ENCODE measurements at places on chromosomes 3 and 15.

DNA sequence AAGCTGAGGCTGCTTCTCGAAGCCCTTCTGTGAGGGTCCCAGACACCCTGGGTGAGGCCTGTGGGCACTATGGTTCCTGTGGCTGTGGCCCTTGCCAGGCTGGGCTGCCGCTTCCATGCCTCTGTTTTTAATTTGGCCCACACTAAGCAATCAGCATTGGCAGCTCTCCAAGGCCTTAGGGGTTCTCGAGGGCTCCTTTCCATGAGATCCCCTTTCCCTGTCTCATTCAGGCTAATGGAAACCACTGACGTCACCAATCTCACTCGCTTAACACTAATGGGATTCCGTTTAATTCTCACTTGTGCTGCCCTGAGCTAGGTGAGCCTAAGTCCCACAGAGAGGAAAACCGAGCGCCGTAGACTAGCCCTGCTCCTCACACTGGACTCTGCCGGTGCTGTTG is 60.2 kb upstream of the RAB6B start:
- DNase-seq, result peak; percentile 59

GRCh38 chr3:183377307-183377959 is 51.0 kb downstream of the MCF2L2 start:
- DNase-seq, result peak; percentile 96

DNA sequence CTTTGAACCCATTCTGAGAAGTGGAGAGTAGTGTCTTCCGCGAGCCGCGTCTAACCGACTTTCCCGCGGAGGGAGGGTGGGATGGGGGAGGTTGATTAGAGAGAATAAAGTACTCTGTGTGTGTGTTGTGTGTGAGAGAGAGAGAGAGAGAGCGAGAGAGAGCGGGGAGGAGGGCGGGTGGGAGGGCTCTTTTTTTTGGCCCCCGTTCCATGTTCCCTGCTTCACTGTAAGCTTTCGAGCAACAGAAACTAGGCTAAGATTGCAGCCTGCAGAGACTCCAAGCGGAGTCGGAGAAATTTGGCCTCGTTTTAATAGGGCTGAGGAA is 1.6 kb upstream of the MEIS2 start:
- DNase-seq, result peak; percentile 45

GRCh38 chr3:23549148-23549910 is 256.4 kb upstream of the UBE2E1 start:
- no peak for DNase-seq

GRCh38 chr3:156675830-156676767 is 1.7 kb downstream of the TIPARP start:
- DNase-seq, result peak; percentile 89

DNA sequence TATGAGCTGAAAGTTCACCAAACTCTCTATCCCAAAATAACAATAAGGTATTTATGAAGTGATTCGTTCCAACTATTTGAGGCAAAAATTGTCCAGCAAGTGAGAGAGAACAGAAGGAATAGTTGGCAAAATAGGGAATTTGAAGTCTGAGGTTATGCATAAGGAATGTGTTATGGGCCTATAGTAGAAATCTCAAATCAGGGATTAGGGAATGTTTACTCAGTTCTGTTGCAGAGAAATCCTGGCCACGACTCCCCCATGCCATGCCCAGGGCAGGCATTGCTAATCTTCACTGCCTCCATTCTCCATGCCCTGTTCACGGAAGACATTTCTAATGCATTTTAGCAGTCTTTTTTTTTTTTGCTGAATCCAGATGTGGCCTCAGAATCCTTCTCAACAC is 58.6 kb downstream of the FLNB start:
- DNase-seq, result no peak

DNA sequence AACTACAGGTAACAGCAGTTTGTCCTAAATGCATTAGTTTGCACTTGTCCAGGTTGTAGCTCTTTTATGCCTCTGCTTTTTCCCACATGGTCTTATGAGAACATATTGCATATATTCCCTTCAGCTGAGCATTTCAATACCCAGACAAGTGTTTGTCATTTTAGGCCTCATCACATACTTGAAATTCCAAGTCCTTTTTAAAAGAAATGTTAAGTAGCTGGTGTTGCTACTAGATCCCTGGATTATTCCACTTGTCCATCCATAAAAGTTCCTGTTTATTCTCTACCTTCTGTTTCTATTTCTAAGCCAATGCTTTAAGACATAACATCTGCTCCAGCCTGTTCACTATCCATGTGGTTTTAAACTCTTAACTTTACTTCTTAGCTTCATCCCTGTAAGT is 128.4 kb downstream of the NECTIN3 start:
- no peak for DNase-seq

GRCh38 chr3:48830715-48831114 is 17.0 kb downstream of the PRKAR2A start:
- DNase-seq, result no peak

- no peak for DNase-seq
Measured at GRCh38 chr15:48722764-48723661, 77.5 kb upstream of the FBN1 start.

DNA sequence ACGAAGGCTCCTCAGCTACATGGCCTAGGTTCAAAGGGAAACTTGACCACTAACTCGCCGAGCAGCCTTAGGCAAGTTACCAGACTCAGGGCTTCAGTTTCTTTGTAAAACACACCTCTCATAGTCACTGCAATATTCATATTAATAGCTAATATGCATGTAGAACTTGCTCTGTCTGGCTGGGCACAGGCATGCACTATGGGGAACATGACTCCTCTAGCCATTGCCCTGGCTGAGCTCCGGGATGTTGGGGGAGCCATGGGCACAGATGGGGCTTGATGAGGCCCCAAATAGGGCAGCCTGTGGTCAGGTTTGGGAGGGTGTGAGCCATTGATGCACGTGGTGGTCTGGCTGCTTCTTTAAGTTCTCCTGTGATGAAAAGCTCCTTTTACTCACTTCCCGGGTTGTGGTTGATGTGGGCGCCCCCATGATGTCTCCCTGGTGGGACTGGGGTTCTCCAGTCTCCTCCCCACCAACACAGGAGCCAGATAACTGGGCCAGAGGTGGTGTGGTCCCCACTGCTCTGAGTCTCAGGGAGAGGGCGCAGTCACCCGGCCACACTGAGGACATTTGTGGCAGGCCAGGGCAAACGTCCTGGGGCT is 29.4 kb upstream of the DUSP7 start:
- DNase-seq, result no peak

DNA sequence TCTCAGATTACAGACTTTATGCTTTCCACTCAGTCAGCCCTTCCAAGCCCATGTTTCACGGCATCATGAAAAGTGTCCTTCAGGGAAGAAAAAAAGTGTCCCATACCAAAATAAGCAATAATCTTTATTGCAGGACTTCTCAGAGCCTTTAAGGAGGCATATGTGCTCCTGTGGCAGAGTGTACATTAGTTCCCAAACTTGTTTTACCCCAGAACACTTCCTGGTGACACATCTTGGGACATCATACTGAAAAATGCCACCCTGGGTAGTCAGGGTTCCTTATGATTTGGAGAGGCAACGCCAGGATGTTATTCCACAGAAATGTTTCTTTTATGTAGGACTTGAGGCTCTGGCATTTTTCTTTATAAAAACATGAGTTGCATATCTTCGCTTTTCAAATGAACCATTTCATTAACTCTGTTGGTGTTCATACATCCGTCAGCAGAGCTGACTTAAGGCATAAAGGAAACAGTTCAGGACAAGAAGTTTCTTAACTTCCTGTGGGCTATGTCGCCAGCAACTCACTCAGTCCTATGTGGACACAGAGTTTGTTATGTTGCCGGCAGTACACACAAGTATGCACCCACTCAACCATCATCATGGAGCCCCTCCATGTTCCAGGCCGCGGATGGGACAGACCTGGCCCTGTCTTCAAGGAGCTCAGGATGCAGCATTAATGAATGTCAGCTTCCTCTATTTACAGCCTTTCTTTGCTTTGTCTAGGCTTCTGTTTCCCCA is 63.8 kb downstream of the CASR start:
- DNase-seq, result no peak

DNA sequence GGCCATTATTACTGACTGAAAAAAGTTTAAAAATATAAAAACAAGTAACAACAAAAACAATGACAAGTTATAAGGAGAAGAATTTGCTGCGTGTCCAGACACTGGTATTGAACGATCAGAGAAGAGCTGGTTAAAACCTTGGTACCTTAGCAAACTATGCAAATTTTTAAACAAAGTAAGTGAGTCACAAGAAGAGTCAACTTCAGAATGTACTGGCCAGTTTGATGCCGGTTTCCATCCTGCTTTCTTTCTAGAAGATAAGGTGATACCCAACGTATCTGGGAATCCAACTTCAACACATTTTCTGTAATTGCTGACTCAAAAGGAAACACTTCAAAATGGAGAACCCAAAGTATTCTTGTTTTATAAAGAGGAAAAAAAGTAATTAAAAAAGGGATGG is 49.8 kb downstream of the RUBCN start:
- no peak for DNase-seq

- peak; percentile 53 for DNase-seq
Measured at GRCh38 chr3:104437891-104438290, 928.8 kb upstream of the ALCAM start.
